ENCODE measurements at places on chromosomes 2 and 18.

DNA sequence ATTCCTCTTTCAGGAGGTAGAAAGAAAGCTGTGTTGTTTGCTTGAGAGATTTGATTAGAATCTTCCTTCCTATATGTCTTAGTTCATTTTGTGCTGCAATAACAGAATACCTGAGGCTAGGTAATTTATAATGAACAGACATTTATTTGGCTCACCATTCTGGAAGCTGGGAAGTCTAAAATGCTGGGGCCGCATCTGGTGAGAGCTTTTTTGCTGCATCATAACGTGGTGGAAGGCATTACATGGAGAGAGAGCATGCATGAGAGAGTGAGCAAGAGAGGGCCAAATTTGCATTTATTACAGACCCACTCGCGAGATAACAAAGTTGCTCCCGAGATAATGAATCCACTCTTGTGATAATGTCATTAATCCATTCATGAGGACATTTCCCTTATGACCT lies 34.4 kb downstream of the APLF start:
- DNase-seq = no peak

GRCh38 chr2:165016772-165017411 lies 61.6 kb upstream of the SLC38A11 start:
- DNase-seq = no peak

- DNase-seq = no peak
These were observed 48.9 kb downstream of the TGIF1 start for GRCh38 chr18:3498698-3499471.

DNA sequence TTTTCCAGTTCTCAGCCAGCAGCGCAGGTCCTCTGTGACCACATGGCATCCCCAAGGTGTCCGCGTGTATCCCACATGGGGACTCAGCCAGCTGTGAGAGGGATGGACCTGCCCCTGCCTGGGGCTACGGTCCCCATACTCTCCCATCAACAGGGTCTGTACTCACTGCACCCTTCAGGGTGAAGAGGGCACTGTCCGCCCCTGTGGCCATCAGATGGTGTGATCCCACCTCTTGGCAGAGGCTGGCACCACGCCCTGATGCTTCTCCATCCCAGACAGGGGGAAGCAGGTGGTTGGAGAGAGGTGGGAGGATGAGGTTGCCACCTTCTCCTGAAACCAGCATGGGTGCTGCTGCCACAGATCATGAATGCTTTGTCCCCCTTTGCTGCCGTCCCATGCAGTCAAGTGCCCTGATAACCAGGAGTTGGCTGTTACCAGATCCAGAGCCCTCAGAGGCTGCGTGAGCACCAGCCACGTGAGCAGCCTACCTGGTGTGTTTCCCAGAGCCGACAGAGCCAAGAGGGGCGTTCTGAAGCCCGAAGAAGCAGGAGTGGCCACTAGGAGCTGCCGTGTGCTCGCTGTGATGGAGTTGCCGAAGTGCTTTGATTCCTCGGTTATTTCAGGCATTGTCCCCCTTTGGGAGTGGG lies 93.9 kb downstream of the SH3RF3 start:
- no peak for DNase-seq

DNA sequence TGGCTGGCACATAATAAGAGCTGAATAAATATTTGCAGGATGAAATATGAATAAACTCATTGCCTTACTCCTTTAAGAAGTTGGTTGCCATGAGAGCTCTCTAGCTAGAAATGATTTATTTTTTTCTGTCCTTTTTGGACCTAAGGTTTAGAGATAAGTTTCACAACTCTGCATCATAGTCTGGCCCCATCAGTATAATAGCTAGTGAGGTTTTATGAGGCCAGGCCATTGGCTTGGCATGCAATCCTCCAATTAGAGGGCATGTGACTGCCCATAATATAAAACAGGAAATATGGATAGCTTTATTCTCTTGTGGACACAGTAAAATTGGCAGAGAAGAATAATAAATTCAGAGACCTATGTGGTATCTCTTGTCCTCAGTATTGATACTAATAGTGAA lies 26.2 kb upstream of the INSIG2 start:
- DNase-seq = no peak

DNA sequence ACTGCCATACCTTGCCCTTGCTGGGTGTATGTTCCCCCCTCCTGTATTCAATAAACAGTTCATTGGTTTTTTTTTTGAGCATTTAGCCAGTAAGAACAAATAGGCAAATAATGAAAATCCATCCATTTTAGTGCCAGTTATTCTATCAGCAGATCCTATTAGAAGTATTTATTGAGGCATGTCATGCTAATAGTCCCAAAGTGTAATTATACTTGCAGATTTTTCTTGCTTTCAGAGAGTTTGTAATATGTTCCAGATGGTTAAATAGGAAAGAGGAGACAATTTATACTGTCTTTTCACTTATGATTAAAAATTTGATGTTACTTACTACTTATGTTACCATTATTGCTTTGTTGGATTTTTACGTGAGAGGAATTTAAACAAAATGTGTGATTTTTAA lies 127.6 kb downstream of the NCOA1 start:
- DNase-seq = no peak

DNA sequence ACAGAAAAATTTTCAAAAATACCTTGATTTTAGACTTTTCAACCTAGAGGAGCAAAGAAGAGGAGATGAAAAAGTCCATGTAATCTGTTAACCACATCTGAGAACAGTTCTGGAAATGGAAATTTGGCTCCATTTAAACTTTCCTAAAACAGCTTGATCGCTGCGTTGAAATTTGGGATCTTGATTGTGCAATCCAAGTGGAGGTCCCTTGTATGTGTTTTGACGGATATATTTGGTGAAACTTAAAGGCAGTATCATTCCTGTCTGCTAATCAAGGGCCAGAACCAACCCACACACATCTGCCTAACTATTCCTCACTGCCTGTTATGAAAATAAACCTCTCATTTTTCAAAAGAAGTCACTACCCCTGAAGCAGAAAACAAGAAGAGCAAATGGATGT lies 46.6 kb downstream of the SPATS2L start:
- no peak for DNase-seq

DNA sequence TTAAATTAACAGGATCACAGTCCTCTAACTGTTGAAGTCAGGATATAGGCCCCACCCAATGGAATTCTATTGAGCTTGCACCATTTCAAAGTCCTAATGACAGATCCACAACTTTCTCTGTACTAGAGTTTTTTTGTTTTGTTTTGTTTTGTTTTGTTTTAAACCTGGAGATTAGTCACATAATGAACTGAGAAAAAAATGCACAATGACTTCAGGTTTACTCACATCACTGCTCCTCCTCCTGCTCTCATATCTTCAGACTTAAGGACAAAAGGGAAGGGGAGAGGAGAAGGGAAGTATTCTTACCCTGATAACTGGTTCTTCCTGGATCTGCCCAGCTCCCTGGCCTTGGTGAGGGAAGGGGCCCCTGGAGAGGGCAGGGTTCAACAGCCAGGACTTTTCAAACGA lies 208.2 kb upstream of the EPHA4 start:
- DNase-seq = no peak
